ENCODE measurements at places on chromosomes 1 and 21.

DNA sequence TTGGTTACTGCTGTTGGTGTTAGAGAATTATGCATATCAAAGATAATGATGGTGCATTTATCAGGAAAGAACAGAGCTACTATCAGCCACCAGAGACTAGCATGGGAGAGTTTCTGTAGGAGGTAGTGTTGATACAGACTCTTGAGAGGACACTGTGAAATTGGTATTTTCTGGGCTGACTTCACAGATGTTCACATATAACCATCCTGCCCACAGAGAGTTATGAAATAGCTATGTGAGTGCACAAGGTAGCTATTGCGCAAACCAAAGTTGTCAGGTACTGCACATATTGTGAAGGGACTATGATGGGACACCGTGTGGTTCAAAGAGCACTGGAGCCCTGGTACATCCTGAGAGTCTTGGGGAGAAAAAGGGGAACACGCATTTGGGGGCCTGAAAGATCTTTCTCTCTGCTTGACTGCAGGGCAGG lies 1.4 kb upstream of the TLCD4 start:
- no peak for DNase-seq

- peak; percentile 82 for DNase-seq
These were observed 20.7 kb downstream of the TRIM62 start for GRCh38 chr1:33161061-33161681.

DNA sequence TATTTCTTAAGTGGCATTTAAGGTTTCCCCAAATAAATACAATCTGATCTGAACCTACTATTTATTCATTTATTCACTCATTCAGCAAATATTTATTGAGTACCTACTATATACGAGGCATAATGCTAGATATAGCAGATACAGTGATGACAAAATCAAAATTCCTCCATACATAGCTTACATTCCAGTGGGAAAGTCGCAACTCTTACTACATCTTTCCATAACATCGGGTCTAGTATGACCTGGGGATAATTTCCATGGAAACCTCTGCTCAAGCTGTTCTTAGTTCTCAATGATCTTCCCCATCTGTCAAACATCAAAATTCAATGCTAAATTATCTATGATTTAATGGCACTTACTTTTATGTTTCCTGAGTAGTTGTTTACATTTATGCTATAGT lies 70.8 kb upstream of the PRKACB start:
- DNase-seq = no peak

DNA sequence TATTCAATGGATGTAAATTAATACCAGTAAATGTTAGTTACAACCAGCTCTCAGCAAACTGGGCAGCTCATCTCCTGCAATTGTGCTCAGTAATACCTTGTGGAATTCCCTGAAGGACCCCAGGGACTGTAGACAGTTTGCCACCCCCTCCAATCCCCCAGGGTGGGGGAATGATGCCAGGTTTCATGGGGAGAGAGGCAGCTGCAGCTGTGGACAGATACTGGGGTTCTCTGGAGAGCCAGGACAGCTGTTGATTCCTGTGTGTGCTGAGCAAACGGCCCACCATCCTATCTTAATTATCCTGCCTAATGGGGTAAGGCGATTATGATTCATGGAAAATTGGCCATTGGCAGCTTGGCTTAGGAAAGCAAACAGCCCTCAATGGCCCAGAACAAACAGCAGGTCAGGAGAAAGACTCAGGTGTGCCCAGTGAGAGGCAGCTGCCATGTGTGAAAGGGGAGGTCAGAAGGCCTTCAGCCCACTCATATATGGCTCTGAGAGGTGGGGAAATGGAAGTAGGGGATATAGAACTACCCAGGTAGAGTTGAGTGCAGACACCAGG lies 148.9 kb upstream of the CTTNBP2NL start:
- DNase-seq = no peak

GRCh38 chr1:237048803-237049202 lies 6.8 kb downstream of the RYR2 start:
- no peak for DNase-seq

- no peak for DNase-seq
These were observed 21.0 kb downstream of the IFNAR1 start for GRCh38 chr21:33345751-33346238.

DNA sequence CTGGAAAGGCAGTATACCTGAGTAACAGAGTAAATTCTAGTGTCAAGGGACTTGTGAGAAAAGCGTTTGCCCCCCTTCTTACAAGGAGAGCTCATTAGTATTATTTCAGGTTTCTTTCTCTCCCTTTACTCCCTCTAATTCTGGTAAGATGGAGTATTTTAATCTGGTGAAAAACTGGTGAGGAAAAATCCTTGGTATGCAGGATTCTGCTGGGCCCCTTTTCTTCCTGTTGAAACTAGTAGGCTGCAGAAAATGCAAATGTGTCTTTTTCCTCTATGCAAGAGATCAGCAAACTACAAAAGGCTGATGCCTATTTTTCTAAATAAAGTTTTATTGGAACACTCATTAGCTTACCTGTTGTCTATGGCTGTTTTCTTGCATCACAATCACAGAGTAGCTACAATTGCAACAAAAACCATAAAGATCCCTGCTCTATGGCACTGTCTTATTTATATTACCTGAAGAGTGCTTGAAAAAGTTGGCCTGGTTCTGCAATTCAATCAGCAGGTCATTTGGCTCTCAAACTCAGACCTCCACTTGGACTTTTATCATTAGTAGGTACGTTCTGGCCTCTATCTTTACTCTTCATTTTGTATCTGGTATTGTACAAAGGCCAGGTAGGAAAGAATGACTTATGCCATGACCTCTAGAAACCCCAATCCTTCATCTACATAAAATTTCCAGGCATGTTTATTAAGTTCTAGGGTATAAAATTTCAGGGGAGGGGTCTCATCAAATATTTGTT lies 109.6 kb downstream of the AKT3 start:
- DNase-seq = no peak

GRCh38 chr1:177173976-177174375 lies 3.2 kb downstream of the BRINP2 start:
- no peak for DNase-seq

DNA sequence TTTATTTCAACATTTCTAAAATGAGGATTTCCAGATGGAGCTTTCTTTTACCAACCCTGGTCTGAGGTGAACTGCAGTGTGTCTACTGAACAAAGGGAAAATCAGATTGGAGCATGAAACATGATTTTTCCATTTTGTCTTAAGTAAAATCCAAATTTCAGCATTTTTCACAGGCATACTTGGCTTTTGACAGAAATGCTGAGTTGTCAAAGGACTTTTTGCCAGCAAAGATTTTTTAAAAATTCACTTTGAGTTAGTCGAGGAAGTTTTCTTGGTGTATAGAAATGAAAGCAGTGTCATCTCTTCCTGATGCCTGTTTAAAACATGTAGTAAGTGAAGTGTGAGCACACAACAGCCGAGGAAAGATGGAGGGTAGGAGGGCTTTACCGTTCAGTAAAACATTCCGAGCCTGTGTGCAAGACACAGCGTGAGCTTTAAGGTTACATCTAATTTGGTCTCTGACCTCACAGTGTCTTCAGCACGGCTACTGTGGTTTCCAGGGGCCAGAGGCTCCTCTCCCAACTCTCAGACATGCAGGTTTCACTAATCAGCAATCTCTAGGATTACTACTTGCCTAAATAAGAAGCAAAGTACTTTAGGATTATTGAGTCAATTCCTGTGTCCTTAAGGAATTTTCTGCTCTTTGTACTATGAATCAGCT lies 45.9 kb downstream of the SAMD13 start:
- no peak for DNase-seq

- DNase-seq = no peak
These were observed 105.7 kb upstream of the VAV3 start for GRCh38 chr1:108070662-108071061.

- no peak for DNase-seq
These were observed 155.0 kb upstream of the BEND5 start for GRCh38 chr1:48931506-48932192.

DNA sequence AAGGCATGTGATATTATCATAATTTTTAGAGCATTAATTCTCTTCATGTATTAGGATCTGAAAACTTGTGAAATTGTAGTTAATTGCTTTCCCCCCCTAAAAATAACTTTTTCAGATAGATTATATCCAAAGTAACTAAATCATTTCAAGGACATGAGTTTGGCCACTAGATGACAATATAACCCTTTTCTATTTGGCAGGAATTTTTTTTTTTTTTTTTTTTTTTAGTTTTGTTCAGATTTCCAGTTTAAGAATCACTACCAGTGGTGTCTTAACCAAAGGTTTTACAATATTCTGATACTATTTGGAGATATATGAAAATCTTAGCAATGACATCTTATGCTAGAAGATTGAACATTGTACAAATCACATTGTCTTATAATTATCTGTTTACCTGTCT lies 370.8 kb downstream of the AMY1C start:
- DNase-seq = no peak

DNA sequence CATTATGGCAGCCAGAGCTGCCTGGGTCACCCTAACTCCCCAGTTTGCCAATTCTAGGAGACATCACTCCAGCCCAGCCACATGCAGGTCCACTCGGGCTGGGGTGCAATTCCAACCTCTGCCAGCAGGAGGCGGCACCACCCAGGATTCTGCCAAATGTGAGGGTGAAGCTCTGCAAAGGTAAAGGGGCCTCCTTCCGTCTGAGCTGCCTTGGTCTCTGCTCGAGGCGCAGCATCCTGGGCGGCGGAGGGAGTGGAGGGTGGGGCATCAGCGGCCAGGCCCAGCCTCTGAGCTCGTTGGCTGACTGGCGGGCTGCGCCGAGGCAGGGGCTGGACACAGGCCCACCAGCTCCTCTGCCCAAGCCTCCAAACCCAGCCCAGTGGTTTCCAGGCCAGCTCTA lies 63.8 kb downstream of the ARHGEF16 start:
- DNase-seq = no peak

- DNase-seq = no peak
These were observed 43.8 kb downstream of the ACTL8 start for GRCh38 chr1:17798799-17799382.

DNA sequence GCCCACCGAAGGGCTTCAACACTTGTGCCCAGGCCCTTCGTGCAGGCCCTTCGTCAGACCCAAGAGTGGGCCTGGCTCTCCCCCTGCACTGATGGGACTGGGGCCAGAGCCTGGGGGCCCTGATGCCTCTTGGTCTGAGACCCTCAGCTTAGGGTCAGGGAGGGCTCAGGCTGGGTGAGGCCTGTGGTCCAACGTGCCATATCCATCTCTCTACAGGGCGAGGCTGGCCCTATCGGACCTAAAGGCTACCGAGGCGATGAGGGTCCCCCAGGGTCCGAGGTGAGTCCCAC lies 15.6 kb downstream of the COL6A1 start:
- DNase-seq = no peak

Data from left forelimb (tissue), 1 donor.